ENCODE measurements at places on chromosomes 4 and X. TPM values are rescaled to one million over a fixed set of nuclear protein-coding genes. Genes with fewer than 3 reads are reported as not detected.

Gene GYG2
- not detected for total RNA-seq

DNA sequence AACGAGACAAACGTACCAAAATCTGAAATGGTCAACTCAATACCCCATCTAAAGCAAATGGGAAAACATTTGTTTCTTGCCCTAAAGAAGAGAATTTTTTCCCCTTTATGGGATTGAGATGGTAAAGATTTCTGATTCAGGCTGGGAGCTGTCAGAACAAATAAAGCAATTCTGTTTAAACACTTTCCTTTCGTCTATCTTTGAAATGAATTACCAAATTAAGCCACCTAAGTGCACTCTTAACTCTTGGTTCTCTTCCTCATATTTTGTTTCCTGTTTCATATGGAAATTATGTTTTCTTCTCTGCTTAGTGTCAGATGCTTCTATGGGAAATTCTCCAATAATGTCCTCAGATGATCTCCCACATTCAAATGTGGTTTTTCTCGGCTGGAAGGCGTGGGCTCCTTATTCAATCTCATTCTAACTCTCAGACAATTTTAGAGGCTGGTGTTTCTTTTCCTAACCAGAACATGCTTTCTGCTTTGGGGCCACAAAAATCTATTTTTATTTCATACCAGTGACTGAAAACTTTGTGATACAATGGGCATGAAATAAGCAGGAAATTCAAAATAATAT lies 50.3 kb upstream of the HPF1 start:
- no peak for ATAC-seq

DNA sequence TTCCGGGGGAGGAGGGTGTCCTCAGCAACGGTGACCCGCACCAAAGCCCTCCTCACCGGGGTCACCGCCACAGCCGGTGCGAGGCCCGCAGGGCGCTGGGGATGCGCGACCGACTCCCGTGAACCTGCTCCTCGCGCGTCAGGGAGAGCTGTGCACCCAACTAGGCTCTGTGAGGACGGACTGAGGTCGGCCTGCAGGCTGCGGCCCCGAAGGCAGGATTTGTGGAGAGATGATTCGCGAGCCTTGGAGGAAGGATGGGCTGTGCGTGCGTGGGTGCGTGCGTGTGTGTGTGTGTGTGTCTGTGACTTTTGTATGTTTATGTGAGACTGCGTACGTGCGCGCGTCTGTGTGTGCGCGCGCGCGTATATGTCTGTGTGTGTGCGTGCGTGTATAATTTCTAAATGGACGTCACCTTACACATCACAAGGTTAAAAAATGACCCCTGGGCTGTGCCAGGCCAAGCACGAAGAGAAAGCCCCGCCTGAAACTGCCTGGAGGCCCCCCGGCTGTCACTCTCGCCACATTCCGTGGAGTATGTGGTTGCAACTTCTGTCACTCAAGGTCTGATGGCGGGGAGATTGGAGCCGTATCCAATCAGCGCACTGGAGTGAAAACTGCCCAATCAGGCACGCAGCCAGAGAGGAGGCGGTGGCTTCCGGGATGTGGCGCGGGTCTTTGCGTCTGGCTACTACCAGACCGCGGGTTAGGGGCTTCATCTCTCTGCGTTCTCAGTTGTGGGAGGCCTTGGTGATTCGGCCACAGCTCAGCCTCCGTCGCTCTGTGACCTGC lies at the start of gene ZNF141:
Gene ZNF141 (plus strand): TSS at position 672 of the 789 bp plus-strand sequence. CDS start 170 bp downstream, outside the sequence.
- ATAC-seq: peak; percentile 96

DNA sequence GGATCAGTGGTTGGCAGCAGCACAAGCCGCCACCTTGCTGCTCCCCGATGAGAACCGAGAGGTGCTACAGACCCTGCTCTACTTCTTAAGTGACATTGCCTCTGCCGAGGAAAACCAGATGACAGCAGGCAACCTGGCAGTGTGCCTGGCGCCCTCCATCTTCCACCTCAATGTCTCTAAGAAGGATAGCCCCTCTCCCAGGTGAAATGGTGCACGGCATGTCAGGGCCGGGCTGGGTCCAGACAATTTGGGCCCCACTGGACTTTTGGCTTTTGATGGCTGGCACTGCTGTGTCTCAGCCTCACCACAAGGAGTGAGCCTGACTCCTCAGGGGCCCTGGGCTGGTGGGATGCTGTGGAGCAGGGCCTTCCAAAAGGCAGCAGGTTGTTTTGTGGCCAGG lies 74.1 kb downstream of the STARD8 start:
- ATAC-seq: no peak

- ATAC-seq: no peak
Measured at GRCh38 chr4:77699731-77700210, 94.2 kb downstream of the CXCL13 start.

DNA sequence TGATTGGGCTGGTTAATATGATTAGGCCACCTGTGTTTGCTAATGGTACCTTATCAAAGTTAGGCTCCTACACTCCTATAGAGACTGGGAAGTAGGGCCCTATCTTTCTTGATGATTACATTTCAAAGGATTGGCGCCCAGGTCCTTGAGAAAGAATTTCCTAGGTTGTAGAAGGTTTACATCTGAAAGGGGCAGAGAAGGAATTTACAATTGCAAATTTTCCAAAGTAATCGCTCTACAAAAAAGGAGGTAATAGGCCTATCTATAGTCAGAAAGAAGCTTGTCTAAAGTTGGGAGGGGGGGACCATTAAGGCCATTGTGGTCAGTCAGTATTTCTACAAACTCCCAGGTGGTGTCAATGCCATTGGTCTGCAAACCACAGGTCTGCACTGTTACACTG lies 638.4 kb downstream of the IL1RAPL1 start:
- no peak for ATAC-seq

Gene ATP2B3
- total RNA-seq: not detected

Gene OTUD6A
- not detected for total RNA-seq

DNA sequence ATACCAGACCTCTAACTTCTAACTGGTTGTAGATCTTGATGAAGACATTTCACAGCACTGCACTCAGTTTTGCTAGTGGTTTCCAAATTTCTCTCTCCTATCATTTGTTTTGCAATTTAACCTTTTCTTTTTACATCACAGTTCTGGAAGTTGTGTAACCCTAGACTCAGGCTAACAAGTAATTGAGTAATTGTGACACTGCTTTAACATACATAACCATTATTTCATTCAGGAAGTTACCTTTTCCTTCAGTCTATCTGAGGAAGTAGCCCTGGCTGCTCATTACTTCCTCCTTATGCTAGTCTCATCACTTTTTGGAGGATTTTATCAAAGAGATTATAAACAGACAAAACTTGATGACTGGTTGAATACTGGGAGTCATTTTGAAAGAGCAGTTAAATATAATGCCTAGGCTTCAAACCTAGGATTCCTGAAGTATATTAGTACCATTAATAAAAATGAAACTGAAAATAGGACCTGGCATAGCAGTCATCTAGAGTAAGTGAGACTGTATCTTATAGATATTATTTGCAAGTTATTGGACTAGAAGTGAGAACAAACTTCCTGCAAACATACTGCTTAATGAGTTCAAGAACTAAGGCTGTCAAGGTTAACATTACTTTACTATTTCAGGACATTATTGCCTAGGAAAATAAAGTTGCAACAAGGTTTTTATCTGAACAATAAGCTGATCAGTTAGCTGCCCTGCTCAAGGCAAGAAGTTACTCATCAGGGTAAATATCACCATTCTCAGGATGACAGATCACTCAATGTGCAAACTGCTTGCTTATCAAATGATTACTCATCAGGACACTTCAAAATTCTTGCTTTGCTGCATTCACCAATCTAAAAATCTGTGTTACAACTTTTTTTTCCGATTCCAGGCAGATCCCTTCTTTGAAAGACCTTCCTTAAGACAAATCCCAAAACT lies 25.6 kb upstream of the TEX13C start:
- peak; percentile 81 for ATAC-seq

Gene IL3RA
- total RNA-seq: 0.52 TPM

DNA sequence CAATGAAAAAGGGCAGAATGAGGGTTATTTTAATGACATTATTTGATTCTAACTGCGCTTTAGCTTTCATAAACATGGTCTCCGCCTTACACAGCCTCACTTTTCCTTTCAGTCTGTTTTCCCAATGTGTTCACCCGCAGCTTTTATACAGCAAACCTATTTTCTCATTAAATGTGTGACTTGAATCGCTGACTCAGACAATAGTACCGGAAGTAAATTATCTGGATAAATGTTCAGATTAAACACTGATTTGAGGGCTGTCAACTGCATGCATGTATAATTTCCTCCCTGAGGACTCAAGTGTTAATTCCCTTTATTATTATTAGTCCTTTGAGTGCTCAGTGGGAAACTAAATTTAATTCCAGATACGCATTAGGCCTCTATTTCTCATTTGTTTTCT lies 117.3 kb downstream of the FAM133A start:
- no peak for ATAC-seq

Gene RIPPLY1
- total RNA-seq: not detected

GRCh38 chr4:73865431-73866096 lies 3.6 kb upstream of the CXCL1 start:
- ATAC-seq: no peak
